ENCODE measurements at places on chromosomes 7 and 10.

DNA sequence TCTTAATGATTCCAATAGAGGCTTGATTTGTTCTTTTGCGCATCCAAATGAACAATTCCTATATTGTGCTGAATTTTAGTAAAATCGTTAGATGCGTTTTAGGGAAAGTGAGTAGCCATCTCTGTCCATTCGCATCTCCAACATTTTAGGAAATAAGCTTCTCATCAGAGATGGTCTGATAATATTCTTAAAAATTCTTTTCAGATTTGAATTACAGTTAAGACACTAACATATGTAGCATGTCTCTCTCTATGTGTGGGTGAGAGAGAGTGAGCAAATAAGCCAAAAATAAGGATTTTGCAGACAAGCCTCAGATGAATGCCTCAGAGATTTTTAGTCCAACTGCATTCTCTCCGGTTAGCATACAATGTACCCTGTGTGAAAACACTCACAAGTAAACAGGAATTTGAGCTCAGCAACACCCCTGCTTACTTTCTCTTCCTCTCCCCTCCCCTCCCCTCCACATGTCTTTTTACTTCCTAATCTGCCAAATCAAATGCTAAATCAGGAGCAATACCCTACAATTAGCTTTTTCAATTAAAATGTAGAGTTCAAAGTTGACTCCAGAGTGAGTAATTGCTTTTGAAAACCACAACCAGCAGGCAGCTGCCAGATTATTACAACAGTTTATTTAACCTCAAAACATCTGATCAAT lies 354.4 kb downstream of the CRPPA start:
- no peak for DNase-seq

GRCh38 chr7:53110425-53110824 lies 75.0 kb downstream of the POM121L12 start:
- no peak for DNase-seq

DNA sequence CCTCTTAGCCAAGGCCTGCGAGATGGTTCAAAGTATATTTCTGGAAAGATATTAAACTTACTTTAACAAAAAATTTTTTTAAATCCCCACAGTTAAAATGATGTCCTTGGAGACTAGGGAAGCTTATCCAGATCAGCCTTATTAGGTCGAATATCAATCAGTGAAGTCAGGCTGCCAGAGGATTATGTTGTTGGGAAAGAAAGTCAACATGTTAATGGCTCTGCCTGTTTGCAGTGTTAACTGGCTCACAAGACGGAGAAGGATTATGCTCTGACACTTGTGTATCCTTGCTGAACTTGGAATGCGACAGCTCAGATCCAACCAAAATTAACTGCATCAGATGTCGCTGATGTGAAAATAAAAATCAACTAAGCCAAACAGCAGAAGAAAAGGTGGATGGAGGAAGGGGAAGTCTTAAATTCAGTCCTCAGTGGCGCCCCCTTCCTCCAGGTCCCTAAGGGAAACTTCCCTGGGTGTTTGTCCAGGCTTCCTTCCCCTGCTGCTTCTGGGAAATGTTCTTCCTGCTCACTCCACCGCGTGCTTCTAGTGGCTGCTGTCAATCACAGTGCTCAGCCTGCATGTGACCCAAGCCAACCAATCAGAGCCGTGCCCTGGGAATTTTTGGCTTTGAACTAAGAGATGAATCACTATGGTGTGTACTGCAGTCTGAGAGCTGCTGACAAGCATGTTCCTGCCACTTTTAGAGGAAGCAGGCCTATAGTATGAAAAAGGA lies 690.4 kb upstream of the NRP1 start:
- DNase-seq: no peak

GRCh38 chr10:117928281-117928680 lies 118.5 kb downstream of the RAB11FIP2 start:
- no peak for DNase-seq

DNA sequence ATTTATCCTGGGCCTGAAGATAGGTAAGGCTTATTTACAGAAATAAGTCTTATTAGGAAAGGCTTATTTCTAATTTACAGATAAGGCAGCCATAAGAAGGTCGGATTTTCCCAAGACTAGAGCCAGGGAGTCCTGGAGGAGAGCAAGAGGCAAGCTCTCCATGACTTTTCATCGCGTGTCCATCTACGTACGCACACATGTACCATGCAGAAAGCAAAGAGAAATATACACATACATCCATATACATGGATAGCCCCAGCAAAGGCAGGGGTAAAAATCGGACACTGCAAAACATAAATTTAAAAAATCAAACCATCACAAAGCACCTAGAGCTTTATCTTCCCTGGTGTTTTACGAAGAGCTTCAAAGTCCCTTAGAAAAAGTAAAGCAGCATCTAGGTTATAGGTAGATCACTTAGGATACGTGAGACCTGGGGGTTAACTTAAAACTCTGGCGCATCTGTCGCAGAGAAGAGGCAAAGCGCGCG lies 25.8 kb upstream of the ZRANB1 start:
- no peak for DNase-seq

DNA sequence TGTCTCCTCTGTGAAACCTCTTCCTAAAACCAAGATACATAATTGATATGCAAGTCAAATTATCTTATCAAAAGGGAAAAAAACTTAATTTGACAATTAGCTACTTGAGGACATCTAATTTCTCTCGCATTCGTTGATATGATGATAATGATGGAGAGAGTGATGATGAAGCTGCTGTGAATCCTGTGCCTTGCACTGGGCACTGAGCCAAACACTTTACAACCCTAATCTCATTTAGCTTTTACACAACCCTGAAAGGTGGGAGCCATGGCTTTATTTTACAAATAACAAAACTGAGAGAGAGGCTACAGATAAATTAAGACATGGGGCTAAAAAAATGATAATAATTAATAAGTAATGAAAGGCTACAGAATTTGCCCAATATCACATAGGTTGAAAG lies 176.0 kb downstream of the NOC3L start:
- no peak for DNase-seq

- DNase-seq: no peak
Measured at GRCh38 chr7:132075515-132075914, 500.8 kb downstream of the PLXNA4 start.

DNA sequence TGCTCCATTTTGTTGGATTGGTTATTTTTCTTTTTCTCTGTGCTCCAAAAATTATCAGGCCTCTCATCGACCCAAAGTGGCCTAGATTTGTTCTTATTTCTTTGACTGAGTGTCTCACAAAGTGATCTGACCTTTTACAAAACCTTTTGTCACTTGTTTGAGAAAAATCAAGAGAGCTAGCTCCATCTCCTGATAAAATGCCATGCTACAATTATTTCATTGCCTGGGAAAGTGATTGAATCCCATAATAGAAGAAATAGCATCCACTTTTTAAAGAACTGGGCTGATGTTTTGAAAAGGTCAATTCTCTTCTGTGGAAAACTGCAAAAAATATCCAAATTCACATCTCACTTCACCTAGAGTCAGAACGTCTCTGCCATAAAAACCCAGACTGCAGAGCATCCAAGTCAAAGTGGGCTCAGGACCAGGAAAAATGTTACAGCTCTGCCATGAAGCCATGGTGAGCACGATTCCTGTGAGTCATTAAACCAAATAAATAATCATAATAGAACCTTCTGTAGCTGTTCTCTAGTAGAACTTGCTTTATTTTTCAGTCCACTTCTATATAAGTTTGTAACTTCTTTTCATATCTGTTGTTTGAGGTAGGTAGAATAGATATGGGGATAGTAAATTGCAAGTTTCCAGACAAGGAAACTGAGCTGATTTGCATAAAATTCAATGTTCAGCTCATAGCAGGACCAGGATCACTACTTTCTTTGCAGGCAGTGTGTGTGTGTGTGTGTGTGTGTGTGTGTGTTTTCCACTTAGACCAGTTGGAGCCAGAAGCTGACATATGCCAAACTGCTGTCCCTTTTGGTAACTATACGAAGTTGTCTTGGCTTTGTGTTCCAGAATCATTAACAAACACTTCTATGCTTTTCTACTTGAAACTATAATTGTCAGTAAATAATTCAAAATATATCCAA lies 632.5 kb upstream of the ANKRD30A start:
- no peak for DNase-seq

DNA sequence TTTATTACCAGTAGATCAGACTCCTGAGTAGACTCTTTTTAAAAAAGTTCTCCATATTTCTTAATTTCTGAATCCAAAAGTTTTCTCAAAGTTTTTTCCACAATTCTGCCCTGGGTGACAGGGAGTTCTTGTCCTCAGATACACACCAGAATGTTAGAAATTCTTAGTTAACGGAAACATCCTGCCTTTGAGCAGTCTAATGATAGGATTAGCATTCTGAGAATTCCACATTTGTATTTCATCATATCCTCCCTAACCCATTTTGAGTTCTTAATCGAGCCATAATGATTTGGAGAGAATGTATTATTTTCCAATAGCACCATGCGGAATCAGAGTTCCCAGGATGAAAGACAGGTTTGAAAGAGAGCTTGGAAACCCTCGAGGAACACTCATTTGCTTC lies 28.9 kb upstream of the MRPS33 start:
- DNase-seq: no peak

DNA sequence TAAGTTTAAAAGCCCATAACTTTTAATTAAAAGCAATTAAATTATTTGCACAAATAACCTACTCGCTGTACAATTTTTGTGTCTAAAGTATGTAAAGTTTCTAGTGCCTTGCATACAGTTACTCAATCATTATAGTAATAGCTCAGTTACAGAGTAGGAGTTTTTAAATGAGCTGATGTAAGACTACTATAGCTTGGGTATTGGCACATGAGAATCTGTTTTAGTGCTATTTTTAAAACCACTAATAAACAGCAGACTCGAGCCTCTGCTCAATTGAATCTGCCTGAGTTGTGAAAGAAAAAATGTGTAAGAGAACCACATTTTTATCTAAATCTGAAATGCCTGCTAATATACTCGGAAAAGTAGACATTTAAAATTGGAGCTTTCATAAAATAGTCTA lies 31.1 kb downstream of the CTNNA3 start:
- DNase-seq: no peak

- no peak for DNase-seq
Measured at GRCh38 chr7:12222889-12223579, 11.9 kb downstream of the TMEM106B start.

GRCh38 chr7:36794689-36795088 lies 70.4 kb upstream of the AOAH start:
- DNase-seq: peak; percentile 83

- no peak for DNase-seq
Measured at GRCh38 chr7:18778594-18778993, 283.0 kb downstream of the HDAC9 start.

- no peak for DNase-seq
Measured at GRCh38 chr7:116740755-116741462, 68.9 kb downstream of the MET start.

GRCh38 chr10:110775406-110775805 lies 96.3 kb upstream of the PDCD4 start:
- peak; percentile 14 for DNase-seq

DNA sequence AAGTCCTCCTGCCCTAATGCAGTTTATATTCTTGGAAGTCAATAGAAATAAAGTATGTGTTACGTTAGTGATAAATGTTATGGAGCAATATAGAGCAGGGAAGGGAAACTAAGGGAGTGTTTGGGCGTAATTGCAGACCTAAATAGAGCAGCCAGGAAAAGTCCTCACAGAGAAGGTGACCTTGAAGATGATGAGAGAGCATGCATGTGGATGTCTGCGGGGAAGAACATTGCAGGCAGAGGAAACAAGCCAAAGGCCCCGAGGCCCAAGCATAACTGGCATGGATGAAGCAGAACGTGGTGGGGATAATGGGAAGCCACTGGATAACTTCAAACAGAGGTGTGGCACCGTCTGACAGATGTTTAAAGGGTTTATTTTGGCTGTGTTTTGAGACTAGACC lies 12.5 kb downstream of the ADD3 start:
- no peak for DNase-seq

DNA sequence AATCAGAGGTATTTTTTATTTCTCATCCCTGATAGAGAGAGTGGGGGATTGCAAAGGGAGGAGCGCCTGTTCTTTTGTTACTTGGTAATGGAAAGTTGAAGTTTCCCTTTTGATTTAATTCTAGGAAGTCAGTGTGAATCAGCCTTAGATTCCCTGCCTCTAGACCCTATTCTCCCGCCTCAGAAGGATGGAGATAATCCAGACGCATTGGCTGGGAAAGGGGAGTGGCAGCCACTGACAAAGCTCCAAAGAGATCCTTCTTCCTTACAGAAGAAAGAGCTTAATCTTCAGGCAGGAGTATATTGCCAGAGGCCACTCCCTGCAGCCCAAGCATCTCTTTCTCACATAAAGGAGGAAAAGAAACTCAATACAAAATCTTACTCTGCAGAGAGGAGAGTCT lies 122.3 kb upstream of the GALNT17 start:
- DNase-seq: no peak

GRCh38 chr10:118216571-118217170 lies 125.5 kb downstream of the FAM204A start:
- no peak for DNase-seq

DNA sequence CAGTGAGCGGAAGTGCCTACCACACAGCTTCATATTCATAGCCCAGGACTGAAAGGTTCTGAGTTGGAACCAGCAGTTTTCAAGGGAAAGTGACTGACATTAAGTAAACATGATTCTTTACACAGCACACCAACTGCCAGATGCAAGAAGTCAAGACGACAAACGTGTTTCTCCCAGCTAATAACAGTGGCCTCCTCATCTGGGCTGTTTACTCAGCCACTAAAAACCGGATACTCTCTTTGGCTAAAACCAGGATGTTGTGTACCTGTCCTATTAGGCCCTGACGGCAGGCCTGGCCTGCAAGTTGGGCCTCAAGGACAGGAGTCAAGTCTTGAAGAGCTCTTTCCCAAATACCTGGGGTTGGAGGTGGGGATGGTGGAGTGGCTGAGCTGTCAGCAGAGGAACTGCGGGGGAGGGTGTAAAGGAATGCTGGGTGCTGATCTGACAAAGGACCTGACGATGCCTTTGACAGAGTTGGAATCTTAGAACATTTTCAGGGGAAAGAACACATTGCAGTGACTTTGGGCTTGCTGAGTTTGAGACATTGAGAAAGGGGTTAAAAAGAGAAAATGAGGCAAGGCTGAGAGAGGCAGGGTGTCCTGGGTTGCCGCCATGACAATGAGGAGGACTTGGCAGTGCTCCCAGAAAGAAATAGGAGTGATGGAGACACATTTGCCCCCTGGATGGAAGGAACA lies 57.7 kb downstream of the STEAP1B start:
- DNase-seq: no peak

DNA sequence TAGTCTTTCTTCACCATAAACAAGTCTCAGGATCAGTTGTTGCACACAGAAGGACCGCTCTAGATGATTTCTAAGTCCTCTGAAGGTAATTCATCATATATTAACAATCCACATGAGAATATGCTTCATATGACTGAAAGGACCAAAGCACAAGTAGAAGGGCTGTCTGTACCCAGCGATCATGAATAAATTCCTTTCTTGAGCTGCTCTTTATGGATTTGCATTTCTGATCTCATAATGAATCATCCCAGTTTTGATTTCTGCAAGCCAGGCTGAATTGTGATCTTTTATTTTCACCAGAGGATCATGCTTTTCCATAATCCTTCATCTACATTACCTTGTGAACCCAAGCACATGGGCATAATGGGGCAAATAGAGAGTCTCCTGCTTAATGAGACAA lies 675.6 kb downstream of the MAGI2 start:
- DNase-seq: no peak

GRCh38 chr7:112202816-112203215 lies 3.4 kb downstream of the DOCK4 start:
- DNase-seq: no peak
